ENCODE measurements at places on chromosomes 16 and 17.

DNA sequence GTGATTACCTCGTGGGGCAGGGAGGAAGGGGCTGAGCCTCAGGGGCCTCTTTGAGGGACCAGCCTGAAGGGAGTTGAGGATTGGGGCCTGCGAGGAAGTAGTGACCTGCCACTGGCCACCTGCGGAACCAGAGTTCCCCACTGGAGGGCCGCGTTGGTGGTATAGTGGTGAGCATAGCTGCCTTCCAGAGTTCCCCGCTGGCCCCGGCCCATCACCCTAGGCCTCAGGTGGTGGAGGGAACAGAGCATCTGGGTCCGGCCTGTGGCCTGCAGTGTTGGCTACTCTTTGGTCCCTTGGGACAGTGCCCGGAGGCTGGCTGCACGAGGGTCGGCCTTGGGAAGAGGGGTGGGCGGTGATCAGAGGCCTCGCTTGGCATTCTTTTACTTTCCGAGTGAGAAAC, 20.5 kb downstream of the MGAT5B start:
- DNase-seq = no peak

DNA sequence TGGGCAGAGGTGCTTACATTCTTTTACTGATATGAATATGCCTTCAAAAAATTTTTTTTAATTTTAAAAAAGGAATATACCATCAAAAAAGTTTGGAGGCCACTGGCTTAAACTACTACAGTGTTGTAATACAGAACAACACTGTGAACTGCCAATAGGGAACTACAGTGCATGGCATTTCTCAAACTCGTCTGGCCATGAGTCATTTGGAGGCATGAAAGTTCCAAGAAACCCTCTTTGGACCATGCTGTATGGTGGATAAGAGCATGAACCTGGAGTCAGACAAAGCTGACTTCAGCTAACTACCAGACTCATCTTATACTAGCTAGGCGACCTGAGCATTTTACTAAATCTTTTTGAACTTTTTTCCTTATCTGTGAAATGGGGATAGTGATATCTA, 9.2 kb upstream of the NF1 start:
- peak; percentile 52 for DNase-seq

DNA sequence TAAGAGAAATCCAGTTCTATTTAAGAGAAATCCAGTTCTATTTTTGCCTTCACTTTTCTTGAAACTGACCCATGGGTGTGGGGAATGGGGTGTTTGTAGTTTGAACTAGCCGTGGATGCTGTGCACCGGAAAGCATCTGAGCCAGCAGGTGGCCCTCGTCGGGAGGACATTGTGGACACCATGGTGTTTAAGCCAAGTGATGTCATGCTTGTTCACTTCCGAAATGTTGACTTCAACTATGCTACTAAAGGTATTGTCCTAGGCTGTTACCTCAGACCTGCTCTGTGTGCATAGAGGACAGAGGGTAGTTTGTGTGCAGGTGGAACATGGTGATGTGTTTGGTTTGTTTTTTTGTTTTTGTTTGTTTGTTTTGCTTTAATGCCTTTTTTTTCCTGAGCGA, 3.3 kb downstream of the ATXN2L start:
- DNase-seq = no peak

GRCh38 chr16:56108724-56109123, 82.6 kb upstream of the GNAO1 start:
- DNase-seq = no peak

DNA sequence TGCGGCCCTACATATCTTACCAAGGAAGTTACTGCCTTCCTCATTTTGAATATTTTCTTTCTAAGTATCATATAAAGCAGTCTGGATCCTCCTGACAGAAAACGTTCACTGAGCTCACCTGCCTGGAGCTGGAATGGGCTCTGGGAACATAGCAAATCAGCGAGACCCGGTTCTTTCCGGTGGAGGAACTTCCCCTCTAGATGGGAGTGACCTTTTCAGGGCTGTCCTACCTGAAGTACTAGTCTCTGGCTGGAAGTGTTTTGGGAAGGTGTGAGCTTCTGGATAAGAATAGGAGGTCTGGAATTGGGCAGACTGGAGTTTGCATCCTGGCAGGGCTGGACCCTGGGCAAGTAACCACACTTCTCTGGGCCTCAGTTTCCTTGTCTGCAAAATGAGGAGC, 79.3 kb downstream of the SDR42E1 start:
- DNase-seq = no peak

- no peak for DNase-seq
Observed at GRCh38 chr17:20094777-20095176, 85.6 kb downstream of the SPECC1 start.

DNA sequence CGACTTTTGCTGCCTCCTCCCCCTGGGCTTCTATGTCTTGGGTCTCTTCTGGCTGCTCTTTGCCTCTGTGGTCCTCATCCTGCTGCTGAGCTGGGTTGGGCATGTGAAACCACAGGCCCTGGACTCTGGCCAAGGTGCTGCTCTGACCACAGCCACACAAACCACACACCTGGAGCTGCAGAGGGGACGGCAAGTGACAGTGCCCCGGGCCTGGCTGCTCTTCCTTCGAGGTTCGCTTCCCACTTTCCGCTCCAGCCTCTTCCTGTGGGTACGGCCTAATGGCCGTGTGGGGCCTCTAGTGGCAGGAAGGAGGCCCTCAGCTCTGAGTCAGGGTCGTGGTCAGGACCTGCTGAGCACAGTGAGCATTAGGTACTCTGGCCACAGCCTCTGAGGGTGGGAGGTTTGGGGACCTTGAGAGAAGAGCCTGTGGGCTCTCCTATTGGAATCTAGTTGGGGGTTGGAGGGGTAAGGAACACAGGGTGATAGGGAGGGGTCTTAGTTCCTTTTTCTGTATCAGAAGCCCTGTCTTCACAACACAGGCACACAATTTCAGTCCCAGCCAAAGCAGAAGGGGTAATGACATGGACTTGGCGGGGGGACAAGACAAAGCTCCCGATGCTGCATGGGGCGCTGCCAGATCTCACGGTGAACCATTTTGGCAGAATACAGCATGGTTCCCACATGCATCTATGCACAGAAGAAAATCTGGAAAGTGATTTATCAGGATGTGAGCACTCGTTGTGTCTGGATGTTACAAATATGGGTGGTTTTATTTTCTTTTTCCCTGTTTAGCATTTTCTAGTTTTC, 2.3 kb downstream of the GP1BA start:
- DNase-seq = peak; percentile 70

- DNase-seq = no peak
Observed at GRCh38 chr17:29719469-29719868, 96.8 kb upstream of the CORO6 start.

- no peak for DNase-seq
Observed at GRCh38 chr16:67902831-67903230, 9.8 kb downstream of the PSKH1 start.

DNA sequence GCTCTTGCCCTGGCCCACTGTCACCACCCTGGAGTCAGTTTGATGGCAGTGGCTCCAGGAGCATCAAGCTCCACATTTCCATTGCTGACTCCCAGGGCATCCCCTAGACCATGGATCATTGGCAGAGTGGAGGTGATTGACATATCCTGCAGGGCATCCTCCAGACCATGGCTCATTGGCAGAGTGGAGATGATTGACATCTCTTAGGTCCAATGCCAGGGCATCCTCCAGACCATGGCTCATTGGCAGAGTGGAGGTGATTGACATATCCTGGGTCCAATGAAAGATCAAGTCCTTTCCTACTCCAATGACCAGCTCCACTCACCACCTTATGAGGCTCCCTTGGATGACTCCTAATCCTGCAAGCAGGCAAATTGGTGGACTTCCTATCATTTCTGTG, 174.3 kb upstream of the NLRP1 start:
- DNase-seq = no peak

GRCh38 chr16:56192986-56193945, 2.0 kb downstream of the GNAO1 start:
- DNase-seq = no peak

- no peak for DNase-seq
Observed at GRCh38 chr17:42992872-42993271, 5.3 kb upstream of the RPL27 start.

DNA sequence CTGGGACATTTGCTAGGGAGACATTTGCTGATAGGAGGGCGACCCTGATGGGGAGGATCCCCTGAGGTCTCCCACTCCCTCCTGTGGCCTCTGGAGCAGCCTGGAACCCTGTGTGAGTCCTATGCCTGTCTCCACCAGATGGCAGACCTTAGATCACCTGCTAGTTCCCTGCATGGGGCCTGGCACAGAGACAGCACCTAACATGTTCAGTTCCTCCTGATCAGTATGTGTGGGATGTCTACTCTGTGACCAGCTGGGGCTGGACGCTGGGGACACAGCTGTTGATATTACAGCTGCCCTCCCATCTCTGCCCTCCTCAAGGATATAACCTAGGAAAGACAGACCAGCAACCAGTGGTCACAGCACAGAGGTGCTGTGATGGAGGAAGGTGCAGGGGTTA, 1.1 kb upstream of the ADCY7 start:
- no peak for DNase-seq

GRCh38 chr16:30458561-30459394, 13.1 kb upstream of the SEPHS2 start:
- DNase-seq = no peak

DNA sequence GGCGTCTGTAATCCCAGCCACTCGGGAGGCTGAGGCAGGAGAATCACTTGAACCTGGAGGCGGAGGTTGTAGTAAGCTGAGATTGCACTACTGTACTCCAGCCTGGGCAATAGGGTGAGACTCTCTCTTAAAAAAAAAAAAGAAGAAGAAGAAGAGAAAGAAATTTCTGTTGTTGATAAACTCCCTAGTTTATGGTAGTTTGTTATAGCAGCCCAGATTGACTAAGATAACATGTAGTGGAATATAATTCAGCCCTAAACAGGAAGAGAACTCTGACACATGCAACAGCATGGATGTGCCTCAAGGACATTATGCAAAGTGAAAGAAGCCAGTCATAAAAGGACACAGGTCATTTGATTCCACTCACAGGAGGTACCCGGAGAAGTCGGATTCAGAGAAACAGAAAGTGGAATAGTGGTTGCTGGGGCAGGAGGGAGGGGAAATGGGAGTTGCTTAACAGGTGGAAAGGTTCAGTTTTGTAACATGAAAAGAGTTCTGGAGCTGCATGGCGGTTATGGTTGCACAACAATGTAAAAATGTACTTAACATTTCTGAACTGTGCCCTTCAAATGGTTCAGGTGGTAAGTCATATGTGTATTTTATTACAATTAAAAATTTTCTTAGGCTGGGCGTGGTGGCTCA, 26.0 kb upstream of the PRM1 start:
- no peak for DNase-seq

GRCh38 chr17:62882878-62883277, 74.8 kb upstream of the MARCHF10 start:
- DNase-seq = no peak

DNA sequence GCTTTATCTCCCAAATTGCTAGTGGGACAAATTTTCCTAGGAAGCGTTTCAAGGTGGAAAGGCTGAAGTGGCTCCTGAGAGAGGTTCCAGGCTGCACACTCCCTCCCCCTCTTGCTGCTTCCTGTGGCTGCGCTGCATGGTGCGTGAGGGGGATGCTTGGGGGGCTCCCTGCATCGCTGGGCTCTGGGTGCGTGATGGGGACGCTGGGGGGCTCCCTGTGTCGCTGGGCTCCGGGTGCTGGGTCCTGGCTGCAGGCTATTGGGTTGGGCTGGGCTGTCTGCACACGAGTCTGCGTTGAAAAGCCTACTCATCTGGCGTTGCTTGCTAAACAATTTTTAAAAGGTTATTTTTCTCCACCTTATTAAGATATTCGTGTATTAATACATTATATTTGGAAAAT, 30.1 kb downstream of the NDEL1 start:
- DNase-seq = no peak

DNA sequence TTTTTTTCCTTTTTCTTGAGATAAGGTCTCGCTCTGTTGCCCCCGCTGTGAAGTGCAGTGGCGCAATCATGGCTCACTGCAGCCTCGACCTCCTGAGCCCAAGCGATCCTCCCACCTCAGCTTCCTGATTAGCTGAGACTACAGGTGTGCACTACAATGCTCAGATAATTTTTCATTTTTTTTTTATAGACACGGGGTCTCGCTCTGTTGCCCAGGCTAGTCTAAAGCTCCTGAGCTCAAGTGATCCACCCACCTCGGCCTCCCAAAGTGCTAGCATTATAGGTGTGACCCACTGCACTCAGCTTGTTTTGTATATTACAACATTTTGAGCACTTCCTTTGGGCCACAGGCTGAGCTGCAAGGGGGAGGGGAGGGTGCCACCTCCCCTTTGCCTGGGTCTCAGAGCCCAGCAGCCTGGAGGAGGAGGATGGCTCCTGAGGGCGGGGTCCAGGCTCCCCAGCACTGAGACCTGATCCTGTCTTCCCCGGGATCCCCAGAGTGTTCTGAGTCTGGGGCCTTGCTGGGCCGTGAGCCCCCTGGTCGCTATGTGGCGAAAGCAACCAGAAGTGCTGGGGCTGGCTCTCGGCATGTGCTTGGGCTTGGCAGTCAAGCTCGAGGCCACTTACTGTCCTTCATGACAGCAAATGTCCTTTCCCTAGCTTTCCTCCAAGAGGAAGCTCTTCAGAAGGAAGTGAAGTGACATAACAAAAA, 8.1 kb downstream of the DEF8 start:
- DNase-seq = no peak
